Mesenteric fat pad (tissue), 1 donor: ENCODE measurements at places on chromosomes 3 and 15.

DNA sequence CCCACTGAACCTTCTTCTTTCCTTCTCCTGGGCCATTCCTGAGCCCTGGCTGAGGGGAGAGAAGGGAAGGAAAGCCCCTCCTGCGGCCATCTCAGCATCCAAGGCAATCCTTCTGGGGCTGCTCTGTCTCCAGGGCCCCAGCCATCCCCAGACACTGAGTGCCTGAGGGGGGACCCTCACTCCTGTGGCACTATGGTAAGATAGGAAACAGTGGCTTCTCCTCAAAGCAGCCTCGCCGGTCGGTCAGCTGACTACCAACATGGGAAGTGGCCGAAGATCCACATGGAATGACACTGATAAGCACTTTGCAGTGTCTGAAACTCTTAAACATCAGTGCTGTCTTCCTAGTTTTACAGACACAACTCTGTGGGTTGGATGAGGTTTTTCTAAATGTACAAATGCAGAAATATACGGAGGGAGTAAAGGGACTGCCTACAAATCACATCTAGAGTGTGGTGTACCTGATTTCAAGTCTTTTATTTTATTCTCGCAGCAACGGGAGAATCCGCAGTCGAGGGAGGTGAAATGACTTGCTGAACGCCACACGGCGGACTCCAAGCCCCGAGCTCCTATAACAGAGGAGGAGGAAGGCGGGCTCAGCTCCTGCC is 973 bp upstream of the ITPKA start:
- DNase-seq: no peak

GRCh38 chr3:58824285-58824684 is 157.7 kb upstream of the FAM3D start:
- DNase-seq: no peak

DNA sequence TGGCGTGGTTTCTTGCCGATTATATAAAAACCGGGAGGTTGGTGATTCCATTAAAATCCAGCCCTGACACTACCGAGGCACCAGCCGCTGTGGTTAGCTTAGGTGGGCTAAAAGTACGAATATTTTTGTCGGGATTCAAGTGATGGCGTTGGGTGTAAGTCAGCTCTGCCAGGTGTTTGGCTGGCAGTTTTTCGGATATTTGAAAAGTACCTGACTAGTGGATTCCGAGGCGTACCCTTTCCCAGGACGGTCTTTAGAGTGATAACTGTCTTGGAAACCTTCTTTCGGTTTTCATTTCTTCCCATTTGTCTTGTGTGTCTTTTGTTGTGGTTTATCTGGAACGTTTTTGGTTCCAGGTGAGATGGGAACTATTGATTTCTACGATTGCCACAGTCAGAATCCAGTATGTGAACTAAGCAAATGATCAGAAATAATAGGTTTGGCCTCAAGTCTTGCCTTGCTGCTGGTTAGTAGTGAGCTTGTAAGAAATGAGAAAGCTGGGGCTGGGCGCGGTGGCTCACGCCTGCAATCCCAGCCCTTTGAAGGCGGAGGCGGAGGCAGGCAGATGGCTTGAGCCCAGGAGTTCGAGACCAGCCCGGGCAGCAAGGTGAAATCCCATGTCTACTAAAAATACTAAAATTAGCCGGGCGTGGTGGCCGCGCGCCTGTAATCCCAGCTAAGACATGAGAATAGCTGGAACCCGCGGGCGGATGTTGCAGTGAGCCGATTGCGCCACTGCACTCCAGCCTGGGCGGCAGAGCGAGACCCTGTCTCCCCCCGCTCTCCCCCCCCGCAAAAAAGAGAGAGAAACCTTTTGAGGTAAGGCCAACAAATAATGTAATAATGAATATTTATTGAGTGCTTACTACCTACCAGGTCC is 1.4 kb downstream of the FYTTD1 start:
- no peak for DNase-seq

GRCh38 chr3:160226026-160226907 is 1.0 kb downstream of the C3orf80 start:
- DNase-seq: no peak
